ENCODE measurements at places on chromosomes 16 and 17. TPM values are rescaled to one million over a fixed set of nuclear protein-coding genes. Genes with fewer than 3 reads are reported as not detected.

The SLFN14 gene
- not detected for total RNA-seq

The CYBA gene
- total RNA-seq = 48.6 TPM

The OTOP3 gene
- total RNA-seq = not detected

The ABCC11 gene
- not detected for total RNA-seq

DNA sequence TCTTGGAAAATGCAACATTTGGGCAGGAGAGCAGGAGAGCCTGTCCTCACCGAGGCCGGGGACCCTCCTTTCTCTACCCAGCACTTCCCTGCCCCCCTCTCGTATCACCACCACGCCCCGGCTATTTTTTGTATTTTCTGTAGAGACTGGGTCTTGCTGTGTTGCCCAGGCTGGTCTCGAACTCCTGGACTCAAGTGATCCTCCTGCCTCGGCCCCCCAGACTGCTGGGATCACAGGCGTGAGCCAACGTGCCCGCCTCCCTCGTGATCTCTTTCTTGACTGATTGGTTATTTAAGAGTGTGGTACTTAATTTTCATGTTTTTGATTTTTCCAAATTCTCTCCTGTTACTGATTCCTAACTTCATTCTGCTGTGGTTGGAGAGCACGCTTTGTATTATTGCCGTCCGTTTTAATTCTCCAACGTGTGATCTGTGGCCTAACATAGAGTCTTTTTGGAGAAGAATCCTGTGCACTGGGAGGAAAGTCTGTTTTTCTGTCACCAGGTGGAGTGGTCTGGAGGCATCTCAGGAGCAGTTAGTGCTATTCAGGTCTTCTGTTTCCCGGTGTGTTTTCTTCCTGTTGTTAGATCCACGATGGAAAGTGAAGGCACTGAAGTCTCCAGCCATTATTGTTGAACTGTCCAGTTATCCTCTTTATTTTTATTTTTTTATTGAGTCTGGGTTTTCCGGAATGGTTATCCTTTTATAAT lies 40.4 kb downstream of the ZNF778 start:
- no peak for DNase-seq

DNA sequence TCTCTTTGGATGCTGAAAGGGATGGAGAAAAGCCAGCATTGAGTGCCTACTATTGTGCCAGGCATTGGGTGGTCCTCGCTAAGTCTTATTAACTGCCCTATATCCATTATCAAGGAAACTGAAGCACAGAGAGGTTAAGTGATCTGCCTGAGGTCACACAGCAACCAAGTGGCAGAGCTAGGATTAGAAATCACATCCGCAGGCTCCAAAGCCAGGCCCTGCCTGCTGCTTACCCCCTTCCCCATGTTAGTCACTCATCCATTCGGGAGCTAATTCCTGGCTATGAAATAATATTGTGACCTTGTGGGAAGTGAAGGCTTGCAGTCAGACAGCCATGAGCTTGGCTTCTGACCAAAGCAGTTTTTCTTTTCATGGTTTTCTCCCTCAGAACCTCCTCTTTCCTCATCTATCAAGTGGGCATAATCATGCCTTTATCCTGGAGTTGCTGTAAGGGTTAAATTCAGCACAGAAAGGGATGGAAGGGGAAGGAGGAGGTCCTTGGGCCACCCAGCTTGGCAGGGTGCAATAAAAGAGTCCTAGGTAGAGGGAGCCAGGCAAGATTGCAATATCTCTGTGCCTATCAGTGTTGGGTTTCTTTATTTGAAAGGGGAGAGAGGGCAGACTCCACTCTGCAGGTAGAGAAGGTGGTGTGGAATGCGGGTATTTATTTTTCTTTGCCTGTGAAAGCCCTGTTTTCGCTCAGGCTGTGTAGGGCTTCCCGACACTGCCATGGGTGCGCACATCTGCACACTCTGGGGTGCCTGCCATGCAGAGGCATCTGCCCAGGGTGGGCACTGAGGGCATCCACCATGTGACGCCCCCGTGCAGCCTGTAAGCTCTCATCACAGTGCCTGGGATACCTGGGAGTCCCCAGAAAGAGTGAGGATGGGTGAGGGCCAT lies 11.3 kb downstream of the RAI1 start:
- no peak for DNase-seq

GRCh38 chr17:5585836-5586521 lies 1.7 kb upstream of the NLRP1 start:
- DNase-seq = no peak

GRCh38 chr17:74337834-74338500 lies 11.9 kb downstream of the KIF19 start:
- no peak for DNase-seq

GRCh38 chr17:79011451-79012147 lies 2.0 kb upstream of the CANT1 start:
- no peak for DNase-seq

DNA sequence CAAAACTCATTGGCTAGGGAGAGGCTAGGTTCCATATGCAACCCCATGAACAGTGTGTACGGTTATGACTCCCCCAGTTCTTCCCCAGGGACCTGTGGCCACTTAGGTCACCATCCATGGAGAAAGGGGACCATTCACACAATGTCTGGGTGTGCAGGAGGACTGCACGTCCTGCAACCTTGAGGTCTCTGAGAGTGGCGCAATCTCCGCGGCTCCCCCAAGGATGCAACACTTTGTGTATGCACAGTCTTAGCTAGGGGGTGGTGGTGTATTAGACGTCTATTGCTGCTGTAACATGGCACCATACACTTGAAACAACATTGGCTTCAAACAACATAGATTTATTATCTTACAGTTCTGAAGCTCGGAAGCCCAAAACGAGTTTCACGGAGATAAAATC lies 65.6 kb upstream of the CBX4 start:
- peak; percentile 1 for DNase-seq

DNA sequence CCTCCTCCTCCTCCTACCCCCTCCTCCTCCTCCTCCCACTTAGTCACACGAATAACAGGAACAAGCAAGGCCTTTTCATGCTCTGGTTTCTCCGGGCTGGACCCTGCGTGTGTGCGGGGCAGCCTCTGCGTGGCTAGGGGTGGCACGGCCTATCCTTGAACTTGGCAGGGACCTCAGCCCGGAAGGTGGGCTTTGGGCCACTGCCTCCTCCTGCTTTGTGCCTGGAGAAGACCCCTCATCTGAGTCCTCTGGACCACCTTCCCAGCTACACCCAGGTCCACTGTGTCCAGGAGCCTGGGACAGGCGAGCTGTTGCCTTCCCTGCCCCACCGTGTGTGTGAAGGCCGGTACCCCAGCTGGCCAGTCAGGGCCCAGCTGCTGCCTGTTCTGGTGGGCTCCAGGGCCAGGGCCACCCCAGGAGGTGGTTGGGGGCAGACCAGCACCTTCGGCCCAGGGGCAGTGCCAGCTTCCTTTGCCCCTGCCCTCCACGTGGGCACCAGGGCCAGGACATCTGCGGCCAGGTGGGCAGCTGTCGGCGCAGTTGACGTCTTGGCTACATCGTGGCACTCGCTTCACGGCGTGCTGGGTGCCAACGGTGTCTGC lies 35.4 kb downstream of the GINS2 start:
- DNase-seq = peak; percentile 32

DNA sequence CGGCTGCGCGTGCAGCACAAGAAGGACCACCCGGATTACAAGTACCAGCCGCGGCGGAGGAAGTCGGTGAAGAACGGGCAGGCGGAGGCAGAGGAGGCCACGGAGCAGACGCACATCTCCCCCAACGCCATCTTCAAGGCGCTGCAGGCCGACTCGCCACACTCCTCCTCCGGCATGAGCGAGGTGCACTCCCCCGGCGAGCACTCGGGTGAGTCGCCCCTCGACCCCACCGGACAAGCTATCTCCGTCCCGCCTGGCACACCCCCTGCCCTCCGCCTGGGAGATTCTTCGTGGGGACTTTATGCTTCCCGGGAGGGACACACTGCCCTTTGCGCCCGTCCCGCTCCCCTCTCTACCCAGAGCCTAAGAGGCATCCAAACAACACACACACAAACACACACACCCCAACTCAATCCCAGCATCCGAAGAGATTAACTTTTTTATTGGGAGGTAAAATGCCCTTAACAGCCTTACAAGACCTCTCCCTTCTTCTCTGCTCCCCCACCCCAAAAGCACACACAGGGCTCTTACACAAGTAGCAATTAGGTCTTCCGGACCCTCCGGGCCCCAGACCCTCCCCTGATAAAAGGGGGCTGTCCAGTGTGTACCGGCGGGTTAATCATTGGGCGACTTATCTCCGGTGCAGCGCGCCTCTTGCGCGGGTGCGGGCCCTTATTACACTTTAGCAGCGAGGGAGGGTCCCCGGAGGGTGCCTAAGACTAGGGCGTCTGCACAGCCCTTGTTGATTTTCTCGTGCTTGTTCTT lies 2.1 kb downstream of the SOX9 start:
- peak; percentile 61 for DNase-seq

DNA sequence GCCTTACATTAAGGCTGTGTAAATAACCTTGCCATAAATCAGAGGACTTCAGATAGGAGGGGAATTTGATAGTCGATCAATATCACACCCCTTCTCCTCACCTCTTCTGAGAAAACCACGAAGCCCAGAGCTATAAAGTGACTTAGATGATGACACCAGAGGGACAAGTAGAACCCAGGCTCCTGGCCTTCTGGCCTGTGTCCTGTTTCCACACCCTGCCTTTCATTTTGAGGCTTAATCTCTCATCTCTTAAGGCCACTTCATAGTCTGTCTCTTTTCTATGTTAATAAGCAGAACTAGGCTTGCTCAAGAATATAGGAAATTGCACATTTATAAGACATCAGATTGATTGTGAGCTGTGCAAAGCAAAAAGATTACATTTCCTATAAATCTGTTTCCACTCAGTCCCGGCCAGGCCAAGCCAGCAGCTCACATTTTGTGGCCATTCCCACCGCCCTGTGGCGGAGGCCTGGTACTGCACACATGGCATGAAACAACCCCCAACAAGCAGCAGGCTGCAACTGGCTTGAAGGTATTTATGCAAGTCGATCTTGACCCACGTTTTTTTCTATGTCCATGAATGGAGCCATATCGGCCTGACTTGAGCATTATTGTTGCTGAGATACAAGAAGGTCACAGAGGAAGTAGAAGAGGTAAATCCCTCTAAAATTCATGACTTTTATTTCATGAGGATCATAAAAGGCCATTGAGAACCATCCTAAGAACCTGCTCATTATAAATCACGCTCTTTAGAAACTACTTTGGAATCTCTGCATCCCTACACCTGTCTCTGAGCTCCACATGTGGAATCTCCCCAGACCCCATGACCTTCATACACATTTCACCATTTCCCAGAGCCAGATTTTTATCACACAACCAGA lies 93.7 kb downstream of the PMP22 start:
- peak; percentile 75 for DNase-seq

GRCh38 chr17:18937981-18938691 lies 13.8 kb upstream of the SLC5A10 start:
- no peak for DNase-seq

DNA sequence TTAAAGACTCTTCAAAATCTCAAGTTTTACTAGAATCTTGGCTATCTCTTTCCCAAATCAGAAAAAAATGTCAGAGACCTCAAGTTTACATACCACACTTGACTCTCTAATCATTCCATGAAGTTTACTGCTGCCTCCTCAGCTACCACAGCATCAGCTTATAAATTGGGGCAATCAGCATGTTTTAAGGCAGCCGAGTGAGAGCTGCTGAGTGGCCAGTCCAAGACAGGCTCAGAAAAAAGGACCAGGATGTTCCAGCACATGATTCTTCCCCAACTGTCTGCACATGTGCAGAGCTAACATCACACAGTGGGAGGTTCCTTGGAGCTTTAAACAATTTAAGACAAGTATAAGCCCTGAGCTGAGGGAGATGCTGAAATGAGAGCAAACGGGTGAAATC lies 140.6 kb upstream of the NUDT7 start:
- DNase-seq = no peak

DNA sequence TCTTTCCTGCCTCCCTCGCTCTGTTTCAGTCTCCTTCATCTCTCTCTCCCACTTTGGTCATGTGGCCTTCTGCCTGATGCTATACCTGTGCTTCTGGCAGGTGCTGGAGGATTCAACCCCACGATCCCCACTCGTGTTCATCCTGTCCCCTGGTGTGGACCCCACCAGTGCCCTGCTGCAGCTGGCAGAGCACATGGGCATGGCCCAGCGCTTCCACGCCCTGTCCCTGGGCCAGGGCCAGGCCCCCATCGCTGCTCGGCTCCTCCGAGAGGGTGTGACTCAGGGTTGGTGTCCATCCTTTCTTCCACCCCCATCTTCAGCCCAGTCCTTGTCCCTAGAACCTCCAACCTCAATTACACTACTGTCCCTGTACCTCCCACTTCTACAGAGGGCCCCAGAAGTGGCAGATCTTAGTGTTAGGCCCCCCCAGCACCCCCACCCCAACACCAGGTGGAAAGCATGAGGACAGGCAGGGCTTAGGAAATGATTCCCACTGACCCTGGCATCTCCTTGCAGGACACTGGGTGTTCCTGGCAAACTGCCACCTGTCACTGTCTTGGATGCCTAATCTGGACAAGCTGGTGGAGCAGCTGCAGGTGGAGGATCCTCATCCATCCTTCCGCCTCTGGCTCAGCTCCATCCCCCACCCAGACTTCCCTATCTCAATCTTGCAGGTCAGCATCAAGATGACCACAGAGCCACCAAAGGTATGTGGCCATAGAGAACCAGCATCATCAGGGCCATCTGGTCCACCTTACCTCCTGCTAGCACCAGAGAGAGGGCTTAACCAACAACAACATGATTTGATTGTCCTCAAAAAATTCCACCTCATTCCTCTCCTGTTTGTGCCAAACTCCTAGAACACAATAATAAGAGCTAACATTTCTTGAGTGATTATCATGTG lies 9.7 kb upstream of the KDM6B start:
- no peak for DNase-seq
